ENCODE measurements at places on chromosomes 12 and 14.

DNA sequence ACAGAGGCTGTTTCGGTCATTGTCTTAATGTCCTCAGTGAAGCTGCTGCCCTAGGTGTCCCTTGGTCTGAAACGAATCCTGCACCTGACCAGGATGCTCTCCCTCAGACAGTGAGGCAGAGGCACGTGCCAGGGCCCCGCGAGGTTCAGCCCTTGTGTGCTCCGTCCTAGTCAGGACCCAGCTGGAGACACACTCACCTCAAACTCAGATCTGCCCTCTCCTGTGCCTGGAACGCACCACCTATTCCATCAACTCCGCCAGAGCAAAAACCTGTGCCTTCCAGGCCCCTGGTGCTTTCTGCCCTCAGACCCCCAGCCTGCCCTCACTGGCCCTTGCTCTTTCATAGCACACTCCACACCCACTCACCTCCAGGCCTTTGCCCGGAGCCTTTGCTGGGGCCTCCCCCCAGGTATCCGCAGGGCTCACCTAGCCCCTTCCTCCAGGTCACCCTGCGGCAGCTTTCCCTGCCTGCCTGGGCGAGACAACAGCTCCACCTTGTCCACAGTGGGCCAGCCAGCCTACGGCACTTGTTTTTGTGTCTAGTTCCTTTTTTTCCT is 150.6 kb downstream of the BCL11B start:
- no peak for DNase-seq

- DNase-seq, result peak; percentile 75
Observed at GRCh38 chr12:92759634-92760268, 57.0 kb downstream of the PLEKHG7 start.

- DNase-seq, result no peak
Observed at GRCh38 chr14:92577321-92577742, 63.8 kb downstream of the RIN3 start.

GRCh38 chr14:51334566-51334965 is 94.5 kb downstream of the TMX1 start:
- DNase-seq, result no peak

- no peak for DNase-seq
Observed at GRCh38 chr14:56857216-56857615, 46.9 kb upstream of the OTX2 start.

DNA sequence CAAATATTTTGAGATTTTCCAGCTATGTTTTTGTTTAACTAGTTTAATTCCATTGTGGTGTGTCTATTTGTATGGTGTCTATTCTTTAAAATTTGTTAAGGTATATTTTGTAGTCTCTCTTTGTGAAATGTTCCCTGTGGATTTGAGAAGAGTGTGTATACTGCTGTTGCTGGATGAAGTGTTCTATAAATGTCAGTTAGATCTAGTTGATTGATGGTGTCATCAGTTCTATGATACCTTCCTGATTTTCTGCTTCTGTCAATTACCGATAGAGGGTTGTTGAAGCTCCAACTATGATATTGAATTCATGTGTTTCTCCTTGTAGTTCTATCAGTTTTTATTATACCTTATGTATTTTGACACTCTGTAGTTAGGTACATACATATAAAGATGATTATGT is 53.1 kb downstream of the FUT8 start:
- no peak for DNase-seq

- no peak for DNase-seq
Observed at GRCh38 chr12:92068459-92068858, 77.2 kb downstream of the BTG1 start.

GRCh38 chr12:14558473-14558959 is 9.2 kb downstream of the PLBD1 start:
- no peak for DNase-seq

- DNase-seq, result no peak
Observed at GRCh38 chr12:52701281-52701680, 2.0 kb downstream of the KRT77 start.

GRCh38 chr14:32508281-32508680 is 179.2 kb downstream of the AKAP6 start:
- DNase-seq, result no peak

GRCh38 chr12:6928703-6929407 is 1.1 kb downstream of the ATN1 start:
- no peak for DNase-seq

DNA sequence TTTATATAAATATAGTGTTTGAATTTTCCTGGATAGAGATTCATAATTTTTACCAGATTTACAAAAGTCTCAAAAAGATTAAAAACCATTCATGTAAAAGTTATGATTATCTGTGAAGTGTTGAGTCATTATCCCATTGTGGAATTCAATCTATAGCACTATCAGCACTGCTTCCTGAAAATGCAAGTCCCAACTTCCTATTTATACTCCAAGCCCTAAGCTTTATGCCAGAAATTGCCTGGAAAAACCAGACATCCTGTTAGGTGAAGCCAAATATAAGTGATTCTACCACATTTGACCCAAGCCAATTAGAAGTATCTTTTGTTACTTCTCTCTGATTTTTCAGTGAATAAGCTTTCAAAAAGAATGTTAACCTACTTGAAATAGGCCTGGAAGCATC is 129.1 kb downstream of the GPR135 start:
- DNase-seq, result no peak

DNA sequence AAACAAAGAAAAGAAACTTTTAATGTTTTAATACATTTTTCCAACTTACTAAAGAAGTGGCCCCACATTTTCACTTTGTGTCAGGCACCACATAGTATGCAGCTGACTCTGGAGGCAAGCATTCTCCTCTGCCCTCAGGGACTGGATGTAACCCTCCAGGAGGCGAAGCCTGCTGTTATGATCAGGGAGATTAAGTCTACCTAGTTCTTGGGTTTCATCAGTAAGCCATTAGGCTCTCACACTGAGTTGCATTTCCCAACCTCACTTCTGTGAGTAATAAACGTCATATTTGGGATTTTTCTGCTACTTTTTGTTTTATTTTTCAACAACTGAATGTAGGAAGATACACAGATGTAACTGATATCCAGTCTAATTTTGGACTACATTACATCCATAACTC is 101.2 kb upstream of the LRFN5 start:
- no peak for DNase-seq

DNA sequence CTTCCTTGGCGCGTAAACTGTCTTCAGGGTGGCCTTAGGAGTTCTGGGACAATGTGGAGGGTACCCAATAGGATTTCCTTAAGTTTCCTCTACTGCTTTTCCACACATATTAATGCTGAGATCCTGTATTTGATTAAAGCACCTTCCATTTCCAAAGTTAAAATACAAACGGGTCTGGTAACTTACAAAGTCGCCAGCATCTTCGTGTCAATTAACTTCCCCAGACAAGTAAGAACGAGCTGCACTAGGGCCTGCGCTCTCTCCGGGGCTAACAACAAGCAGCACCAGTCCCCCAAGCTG is 130.9 kb downstream of the NDUFA12 start:
- no peak for DNase-seq
